GM23338 (cell line): ENCODE measurements at places on chromosomes 3 and 15. TPM values are rescaled to one million over a fixed set of nuclear protein-coding genes. Genes with fewer than 3 reads are reported as not detected.

The IQCF5 gene
- not detected in 2 replicates for total RNA-seq

GRCh38 chr3:42216931-42217333 lies 49.1 kb downstream of the CCK start:
- no peak overlapping the region for H3K4me3 ChIP-seq
- H3K27ac ChIP-seq: no peak overlapping the region
- no peaks in the 10 kb centered on the region for H3K36me3 ChIP-seq
- no peak for DNase-seq
- no peaks in the 10 kb centered on the region for H3K4me1 ChIP-seq

The SPSB4 gene
- 20.1 and 25.9 TPM in 2 replicates for total RNA-seq

The RBP2 gene
- not detected in 2 replicates for total RNA-seq

DNA sequence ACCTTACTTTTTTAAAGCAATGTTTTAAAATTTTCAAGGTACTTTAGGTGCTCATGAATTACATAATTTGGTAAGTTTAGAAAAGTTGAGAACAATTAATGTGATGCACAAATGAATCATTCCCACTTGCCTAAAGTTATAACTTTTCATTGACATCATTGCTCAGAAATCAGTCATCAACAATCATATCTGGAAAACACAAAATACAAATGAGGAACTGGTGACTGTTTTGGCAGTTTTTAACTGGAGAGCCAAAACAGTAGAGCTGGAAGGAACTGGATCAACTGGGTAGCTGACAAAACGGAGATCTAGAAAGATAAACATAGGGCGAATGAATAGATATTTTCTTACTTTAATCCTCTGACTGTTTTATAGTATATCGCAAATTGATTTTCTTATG lies 767.1 kb downstream of the IGSF11 start:
- no peak overlapping the region for H3K27ac ChIP-seq
- no peaks in the 10 kb centered on the region for H3K36me3 ChIP-seq
- no peaks in the 10 kb centered on the region for H3K27me3 ChIP-seq
- no peaks in the 10 kb centered on the region for H3K4me1 ChIP-seq

- peaks cover 48% of the 10 kb centered on the region for H3K27me3 ChIP-seq
- no peak for DNase-seq
- H3K4me1 ChIP-seq: peaks cover 4% of the 10 kb centered on the region; the same call in 1 of the 2 replicates
These were observed 1.2 kb upstream of the ADAMTSL3 start for GRCh38 chr15:83652626-83653204.

GRCh38 chr3:350871-351371 lies 154.4 kb downstream of the CHL1 start:
- no peak overlapping the region for H3K4me3 ChIP-seq
- H3K4me1 ChIP-seq: no peaks in the 10 kb centered on the region; the same call in 1 of the 2 replicates
- H3K27me3 ChIP-seq: no peaks in the 10 kb centered on the region
- no peak for DNase-seq
- H3K36me3 ChIP-seq: no peaks in the 10 kb centered on the region
- H3K27ac ChIP-seq: no peak overlapping the region

The TRPM1 gene
- not detected in 2 replicates for total RNA-seq

GRCh38 chr3:48186631-48187300 lies 1.5 kb downstream of the CDC25A start:
- no peak for DNase-seq
- no peaks in the 10 kb centered on the region for H3K27me3 ChIP-seq
- peak overlapping the region; percentile 82 for H3K4me3 ChIP-seq
- no peak overlapping the region for H3K27ac ChIP-seq

The SPINK8 gene
- not detected in 2 replicates for total RNA-seq

- no peaks in the 10 kb centered on the region for H3K4me1 ChIP-seq
- H3K27me3 ChIP-seq: no peaks in the 10 kb centered on the region
- DNase-seq: peak; percentile 32
- no peak overlapping the region for H3K27ac ChIP-seq
These were observed 16.5 kb downstream of the MYH15 start for GRCh38 chr3:108493862-108494261.

DNA sequence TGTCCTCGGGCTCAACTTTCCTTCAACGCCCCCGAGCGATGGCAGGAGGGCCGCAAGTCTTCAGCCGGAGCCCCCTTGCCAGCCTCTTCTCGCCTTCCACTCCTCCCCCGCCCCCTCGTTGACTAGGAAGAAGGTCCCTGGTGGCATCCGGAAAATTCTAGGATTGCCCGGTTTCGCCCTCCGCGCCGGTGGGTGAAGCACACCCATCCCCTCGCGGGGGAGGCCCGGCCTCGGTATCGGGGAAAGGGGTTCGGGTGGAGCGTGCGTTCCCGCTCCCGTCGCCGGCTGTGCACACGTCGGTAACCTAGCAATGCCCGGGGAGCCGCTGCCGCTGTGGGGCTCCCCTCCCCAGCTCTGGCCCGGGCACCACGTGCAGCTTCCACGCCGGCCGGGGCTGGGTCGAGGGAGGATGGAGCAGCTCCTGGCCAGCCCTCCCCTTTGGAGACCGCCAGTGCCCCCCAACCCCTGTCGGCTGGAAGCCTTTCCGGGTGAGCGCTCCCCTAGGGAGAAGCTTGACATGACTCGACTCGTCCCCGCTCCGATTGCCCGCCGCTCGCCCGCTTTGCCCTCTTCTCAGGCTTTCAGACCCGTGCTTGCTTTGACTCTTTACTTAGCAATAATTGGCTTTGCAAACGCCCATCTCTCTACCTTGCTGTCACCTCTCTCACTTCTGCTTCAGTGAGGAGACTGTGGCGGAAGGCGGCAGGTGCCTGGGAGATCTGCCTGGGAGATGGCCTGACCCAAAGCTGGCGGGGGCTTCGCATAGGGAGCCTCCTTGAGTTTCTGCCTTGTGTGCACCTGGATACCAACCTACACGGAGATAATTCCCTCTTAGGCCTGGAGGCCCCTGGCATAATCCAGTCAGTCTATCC lies 1.3 kb downstream of the CACNA1D start:
- H3K27me3 ChIP-seq: peaks cover 61% of the 10 kb centered on the region
- peak overlapping the region; percentile 73 for H3K4me3 ChIP-seq
- H3K36me3 ChIP-seq: no peaks in the 10 kb centered on the region
- no peak overlapping the region for H3K27ac ChIP-seq
- peaks cover 19% of the 10 kb centered on the region for H3K4me1 ChIP-seq
- DNase-seq: peak; percentile 58

DNA sequence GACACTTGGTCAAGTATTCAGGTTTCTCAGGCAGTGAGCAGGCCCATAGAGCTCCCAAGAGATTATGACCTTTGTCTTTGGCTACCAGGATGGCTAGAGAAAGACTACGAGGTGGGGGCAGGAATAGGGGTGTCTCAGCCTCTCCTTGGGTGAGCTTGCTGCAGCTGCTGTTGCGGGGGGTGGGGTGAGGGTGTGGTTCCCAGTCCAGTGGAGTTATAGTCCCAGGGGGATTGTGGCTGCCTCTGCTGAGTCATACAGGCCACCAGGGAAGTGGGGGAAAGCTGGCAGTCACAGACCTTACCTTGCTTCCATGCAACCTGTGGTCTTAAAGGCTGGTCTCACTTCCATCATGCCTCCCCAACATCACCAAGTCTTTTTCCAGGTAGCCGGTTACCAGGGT lies 31.7 kb downstream of the ATP2C1 start:
- H3K27me3 ChIP-seq: no peaks in the 10 kb centered on the region
- no peak for DNase-seq
- H3K36me3 ChIP-seq: no peaks in the 10 kb centered on the region; the same call in 1 of the 2 replicates
- H3K4me3 ChIP-seq: no peak overlapping the region

The LYZL4 gene
- total RNA-seq: not detected in 2 replicates

DNA sequence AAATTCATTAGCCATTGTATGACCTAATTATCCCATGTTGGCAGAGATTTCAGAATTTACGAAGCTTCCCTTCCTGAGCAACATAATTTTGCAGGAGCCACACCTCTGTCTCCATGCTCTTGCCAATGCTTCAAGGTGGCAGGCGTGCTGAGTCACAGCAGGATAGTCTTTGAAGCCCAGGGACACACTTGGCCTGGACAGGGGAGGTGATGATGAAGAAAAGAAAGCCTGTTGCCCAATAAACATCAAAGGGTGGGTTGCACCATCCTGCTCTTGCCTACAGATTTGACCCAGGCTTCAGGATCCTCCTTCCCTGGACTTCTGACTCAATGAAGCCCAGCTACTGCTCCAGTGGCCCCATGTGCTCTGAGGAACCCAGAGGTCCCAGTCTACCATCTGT lies 117.1 kb downstream of the MINAR1 start:
- no peaks in the 10 kb centered on the region for H3K4me1 ChIP-seq
- no peaks in the 10 kb centered on the region for H3K36me3 ChIP-seq
- H3K27ac ChIP-seq: no peak overlapping the region
- no peak overlapping the region for H3K4me3 ChIP-seq

- H3K27me3 ChIP-seq: no peaks in the 10 kb centered on the region
- H3K4me1 ChIP-seq: no peaks in the 10 kb centered on the region
- no peak overlapping the region for H3K27ac ChIP-seq
- no peak for DNase-seq
These were observed 43.7 kb upstream of the POLR2M start for GRCh38 chr15:57662802-57663201.

- no peak overlapping the region for H3K4me3 ChIP-seq
- no peaks in the 10 kb centered on the region for H3K4me1 ChIP-seq
- no peaks in the 10 kb centered on the region for H3K36me3 ChIP-seq
- no peak overlapping the region for H3K27ac ChIP-seq
- peak; percentile 32 for DNase-seq
These were observed 9.7 kb upstream of the SLC28A2 start for GRCh38 chr15:45242289-45242688.

- no peak overlapping the region for H3K4me3 ChIP-seq
- no peak overlapping the region for H3K27ac ChIP-seq
These were observed 540.1 kb downstream of the UNC13C start for GRCh38 chr15:54518156-54518882.

- H3K4me3 ChIP-seq: no peak overlapping the region
- H3K27me3 ChIP-seq: no peaks in the 10 kb centered on the region
These were observed 220 bp downstream of the TP63 start for GRCh38 chr3:189631409-189631808.

DNA sequence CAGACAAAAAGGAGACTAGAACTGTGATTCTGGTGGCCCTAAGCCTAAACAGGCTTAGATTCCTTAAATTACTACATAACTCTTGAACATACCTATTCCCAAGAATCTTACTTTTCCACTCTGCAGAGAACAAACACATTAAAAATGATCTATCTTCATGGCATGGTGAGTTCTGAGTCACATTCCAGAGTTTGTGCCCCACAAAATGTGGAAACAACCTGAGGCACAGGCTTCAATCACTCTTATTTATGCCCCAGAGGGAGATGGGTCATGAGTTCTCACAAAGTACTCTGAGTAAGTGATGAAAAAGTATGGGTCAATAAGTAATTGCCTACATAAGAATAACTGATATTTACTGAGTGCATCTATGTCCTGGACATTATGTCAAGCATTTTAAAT lies 137.5 kb upstream of the SLC2A2 start:
- H3K27ac ChIP-seq: no peak overlapping the region
- H3K36me3 ChIP-seq: peaks cover 8% of the 10 kb centered on the region; the same call in 1 of the 2 replicates
- H3K4me1 ChIP-seq: peaks cover 14% of the 10 kb centered on the region
- H3K27me3 ChIP-seq: no peaks in the 10 kb centered on the region
- no peak for DNase-seq
- no peak overlapping the region for H3K4me3 ChIP-seq

The SENP8 gene
- 4.9 and 7.7 TPM in 2 replicates for total RNA-seq

The ATRIP gene
- total RNA-seq: 17.3 and 17.6 TPM in 2 replicates

DNA sequence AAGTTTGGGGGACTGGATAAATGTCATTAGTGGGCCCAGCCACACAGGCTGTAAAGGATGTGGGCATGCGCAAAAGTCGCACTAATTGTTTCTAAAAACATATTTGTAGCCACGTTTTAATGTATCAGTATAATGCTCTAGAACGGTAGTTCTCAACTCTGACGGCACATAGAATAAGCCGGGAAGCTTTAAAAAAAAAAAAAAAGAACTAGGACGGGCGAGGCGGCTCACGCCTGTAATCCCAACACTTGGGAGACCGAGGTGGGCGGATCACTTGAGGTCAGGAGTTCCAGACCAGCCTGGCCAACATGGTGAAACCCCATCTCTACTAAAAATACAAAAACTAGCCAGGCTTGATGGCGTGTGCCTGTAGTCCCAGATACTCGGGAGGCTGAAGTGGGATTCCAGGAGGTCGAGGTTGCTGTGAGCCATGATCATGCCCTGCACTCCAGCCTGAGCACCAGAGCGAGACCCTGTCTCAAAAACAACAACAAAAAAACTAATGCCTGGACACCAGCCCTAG lies 618 bp upstream of the MON1A start:
- peaks cover 19% of the 10 kb centered on the region for H3K4me1 ChIP-seq
- H3K4me3 ChIP-seq: peak overlapping the region; percentile 83
- H3K27ac ChIP-seq: peak overlapping the region; percentile 10
- no peaks in the 10 kb centered on the region for H3K36me3 ChIP-seq

- H3K27me3 ChIP-seq: no peaks in the 10 kb centered on the region
- no peak overlapping the region for H3K27ac ChIP-seq
- peaks cover 17% of the 10 kb centered on the region for H3K4me1 ChIP-seq
- H3K36me3 ChIP-seq: no peaks in the 10 kb centered on the region
- peak; percentile 29 for DNase-seq
These were observed 157.6 kb downstream of the UACA start for GRCh38 chr15:70605606-70606410.

DNA sequence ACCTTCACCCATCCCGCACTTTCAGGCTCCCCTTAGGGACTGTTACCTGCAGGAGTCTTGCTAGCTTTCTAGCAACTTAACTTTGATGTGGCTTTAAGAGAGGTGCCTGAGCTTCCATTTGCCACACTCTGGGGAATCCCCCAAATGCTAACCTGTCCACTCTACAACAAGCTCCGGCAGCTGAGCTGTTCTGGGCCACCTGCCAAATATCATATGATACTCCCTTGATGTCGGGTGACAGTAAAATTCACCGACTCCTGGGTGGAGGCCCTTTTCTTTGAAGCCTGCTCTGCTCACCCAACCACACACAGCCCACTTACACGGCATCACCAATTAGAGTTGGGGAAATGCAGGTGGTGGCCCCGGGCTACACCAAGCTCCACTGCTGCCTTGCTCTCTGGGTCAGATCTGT lies 38.0 kb upstream of the XCR1 start:
- peaks cover 8% of the 10 kb centered on the region; the same call in 1 of the 2 replicates for H3K4me1 ChIP-seq
- DNase-seq: no peak
- H3K36me3 ChIP-seq: no peaks in the 10 kb centered on the region
- H3K27ac ChIP-seq: no peak overlapping the region

GRCh38 chr15:27847775-27848710 lies 251.1 kb downstream of the OCA2 start:
- H3K27ac ChIP-seq: no peak overlapping the region
- H3K36me3 ChIP-seq: no peaks in the 10 kb centered on the region
- H3K4me3 ChIP-seq: no peak overlapping the region
- no peak for DNase-seq
- no peaks in the 10 kb centered on the region for H3K4me1 ChIP-seq

GRCh38 chr15:100468285-100468684 lies 60.5 kb downstream of the CERS3 start:
- no peaks in the 10 kb centered on the region for H3K36me3 ChIP-seq
- no peak overlapping the region for H3K4me3 ChIP-seq
- no peak for DNase-seq
- no peaks in the 10 kb centered on the region for H3K4me1 ChIP-seq
- no peak overlapping the region for H3K27ac ChIP-seq
